ENCODE measurements at places on chromosomes 2 and 18.

GRCh38 chr2:10835052-10835970 lies 22.7 kb upstream of the PDIA6 start:
- no peak for DNase-seq

GRCh38 chr2:134260713-134261112 lies 6.8 kb downstream of the MGAT5 start:
- DNase-seq, result no peak

DNA sequence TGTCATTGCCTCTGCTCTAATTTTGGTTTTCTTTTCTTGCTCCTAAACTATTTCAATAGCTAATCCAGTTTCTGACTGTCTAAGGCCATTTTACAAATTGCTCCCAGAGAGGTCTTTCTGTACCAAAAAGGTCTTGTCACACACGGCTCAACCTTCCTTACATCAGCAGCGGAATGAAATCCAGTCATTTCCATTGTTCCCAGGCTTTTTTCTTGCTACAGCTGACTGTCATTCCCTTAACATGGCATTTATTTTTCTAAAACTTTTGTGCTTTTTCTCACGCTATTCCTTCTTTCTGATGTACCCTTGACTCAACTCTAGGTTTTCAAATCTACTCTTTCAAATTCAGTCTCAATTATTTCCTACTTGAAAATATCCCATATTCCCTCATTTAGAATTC lies 24.3 kb downstream of the FAM171B start:
- DNase-seq, result no peak

DNA sequence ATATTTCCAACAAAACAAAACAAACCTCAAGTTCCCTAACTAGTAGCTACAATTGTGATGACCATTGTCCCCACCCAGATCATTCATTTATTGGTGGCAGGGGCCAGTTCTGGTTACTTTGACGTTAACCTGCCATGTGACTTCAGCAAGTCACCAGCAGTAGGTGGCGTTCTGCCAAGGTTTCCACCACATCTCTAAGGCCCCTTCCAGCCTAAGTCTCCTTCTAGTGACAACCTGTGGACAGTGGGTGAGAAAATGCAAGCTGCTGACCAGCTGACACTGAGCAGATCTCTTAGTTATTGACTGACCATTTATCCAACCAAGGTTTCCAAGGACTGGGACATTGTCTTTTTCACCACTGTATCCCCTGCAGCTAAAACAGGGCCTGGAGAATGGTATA lies 98.4 kb downstream of the GPR39 start:
- no peak for DNase-seq

GRCh38 chr2:106885329-106885728 lies 638 bp downstream of the ST6GAL2 start:
- no peak for DNase-seq

DNA sequence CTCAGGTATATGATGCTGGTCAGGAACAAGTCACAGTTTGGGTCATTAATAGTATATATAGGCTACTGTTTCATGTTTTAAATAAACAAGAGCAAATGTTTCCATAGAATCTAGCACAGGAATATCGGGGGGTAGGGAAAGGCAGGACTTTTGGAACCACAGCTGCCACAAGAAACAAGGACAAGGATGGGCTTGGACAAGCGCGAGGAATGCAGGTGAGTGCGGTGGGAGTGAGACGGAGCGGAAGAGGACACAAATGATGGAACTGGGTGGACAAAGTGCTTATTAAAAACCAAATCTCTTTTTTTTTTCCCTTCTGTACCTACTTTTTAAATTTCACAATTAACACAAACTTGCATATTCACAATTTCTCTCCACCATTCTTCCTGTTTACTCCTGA lies 49.1 kb downstream of the SNORC start:
- no peak for DNase-seq

DNA sequence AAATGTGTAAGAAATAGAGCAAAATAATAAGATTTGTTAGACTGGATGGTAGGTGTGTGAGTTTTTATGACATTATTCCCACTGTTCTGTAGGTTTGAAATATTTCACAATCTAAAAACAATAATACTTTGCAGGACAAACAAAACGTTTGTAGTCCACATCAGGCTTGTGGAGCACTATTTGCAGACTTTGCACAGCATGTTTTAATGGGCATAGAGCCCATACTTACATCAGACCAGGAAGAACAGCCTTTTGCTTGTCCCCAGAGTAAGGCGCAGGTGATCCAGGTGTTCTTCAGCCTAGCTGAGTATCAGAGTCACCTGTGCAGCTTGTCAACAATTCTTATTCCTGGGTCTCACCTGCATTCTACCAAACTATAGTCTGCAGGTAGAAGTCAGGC lies 9.1 kb upstream of the STK39 start:
- no peak for DNase-seq

- no peak for DNase-seq
These were observed 38.7 kb upstream of the SLC1A4 start for GRCh38 chr2:64950226-64951160.

GRCh38 chr2:28298406-28298805 lies 94.3 kb upstream of the FOSL2 start:
- DNase-seq, result no peak

GRCh38 chr18:623761-624620 lies 27.2 kb downstream of the CLUL1 start:
- peak; percentile 32 for DNase-seq

DNA sequence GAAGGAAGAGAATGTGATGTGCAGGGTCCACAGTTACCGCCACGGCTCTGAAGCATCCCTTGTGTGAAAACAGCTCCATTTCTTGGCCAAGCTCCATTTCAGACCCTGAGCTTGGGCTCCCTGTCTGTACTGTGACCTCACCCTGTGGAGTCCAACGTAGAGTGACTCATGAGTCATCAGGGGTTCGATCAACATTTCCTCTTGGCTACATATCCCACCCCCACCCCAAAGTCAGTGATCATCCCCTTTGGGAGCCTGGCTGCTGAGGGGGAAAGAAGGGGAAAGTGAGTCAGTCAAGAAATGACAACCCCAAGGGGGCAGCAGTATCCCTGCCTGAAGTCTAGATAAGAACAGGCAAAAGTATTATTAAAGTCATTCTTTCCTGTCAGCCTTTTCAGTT lies 62.2 kb downstream of the PAPOLG start:
- DNase-seq, result no peak

GRCh38 chr2:237213315-237214022 lies 127.8 kb downstream of the COPS8 start:
- DNase-seq, result peak; percentile 74

DNA sequence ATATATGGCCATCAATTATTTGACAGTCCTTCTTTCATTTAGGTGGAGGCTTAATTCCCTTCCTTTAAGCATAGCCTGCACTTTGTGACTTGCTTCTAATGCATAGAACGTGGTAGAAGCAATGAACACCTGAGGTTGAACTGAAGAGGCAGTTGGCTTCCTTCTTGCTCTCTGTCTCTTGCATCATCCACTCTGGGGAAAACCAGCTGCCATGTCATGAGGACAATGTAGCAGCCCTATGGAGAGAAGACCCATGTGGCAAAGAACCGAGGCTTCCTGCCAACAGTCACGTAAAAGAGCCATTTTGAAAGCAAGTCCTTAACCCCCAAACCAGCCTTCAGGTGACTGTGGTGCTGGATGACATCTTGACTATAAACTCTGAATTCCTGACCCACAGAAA lies 46.8 kb downstream of the ATOH8 start:
- DNase-seq, result no peak

- no peak for DNase-seq
These were observed 56.5 kb downstream of the NBEAL1 start for GRCh38 chr2:203071148-203071547.

- no peak for DNase-seq
These were observed 66.7 kb downstream of the PDE1A start for GRCh38 chr2:182359990-182360662.

- no peak for DNase-seq
These were observed 42.9 kb upstream of the HS6ST1 start for GRCh38 chr2:128361376-128362131.

DNA sequence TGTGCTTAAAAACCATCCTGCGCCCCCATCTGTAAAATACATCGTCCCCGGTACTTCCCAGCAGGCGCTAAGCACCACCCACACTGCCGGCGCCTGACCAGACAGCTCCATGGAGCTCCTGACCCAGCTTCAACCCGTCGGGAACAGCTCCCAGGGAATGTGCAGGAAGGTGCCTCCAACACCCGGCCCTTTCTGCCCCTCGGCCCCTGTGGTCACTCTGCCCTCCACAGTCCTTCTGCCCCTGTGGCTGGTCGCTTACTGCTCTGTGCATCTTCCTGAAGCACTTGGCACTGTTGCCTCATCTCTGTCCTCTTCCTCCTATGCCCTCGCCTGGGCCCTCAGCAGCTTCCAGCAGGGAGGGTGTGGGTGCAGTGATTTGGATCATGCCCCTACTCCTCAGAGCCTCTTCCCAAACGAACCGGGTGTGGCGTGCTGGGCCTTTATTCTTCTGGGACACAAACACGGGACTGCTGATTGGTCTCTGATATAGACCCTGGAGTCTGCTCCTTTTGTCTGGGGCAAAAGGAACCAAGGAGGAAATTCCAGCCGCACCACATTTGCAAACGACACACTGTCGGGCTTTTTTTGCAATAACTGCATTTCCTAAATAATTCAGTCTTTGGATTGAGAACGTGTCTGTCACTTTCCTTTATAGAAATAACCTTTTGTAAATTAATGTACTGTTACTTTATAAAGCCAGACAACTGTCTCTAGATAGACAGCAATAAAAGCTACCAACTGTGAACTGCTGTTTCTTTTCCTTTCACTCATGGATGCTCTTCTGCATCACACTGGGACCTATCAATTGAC lies 65.9 kb downstream of the ADI1 start:
- DNase-seq, result no peak

DNA sequence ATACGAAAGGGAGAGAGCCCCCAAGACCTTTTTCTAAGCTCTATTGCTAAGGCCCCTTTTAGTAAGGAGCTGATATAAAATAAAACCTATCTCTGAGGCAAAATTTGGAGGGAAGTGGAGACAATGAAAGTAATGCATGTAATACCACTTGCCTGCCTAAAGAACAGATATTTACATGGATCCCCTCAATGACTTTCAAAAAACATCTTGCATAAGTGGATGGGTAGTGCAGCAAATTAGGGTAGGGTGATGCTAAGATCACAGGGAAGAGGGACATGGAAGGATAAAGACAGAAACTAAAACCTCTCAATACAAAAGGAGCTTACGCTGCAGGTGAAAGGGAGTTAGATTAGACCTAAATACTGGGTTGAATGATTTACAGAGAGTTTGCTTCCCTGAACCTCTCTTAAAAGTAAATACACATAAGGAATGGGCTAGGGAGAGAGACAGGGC lies 1.1 kb downstream of the ZNF513 start:
- no peak for DNase-seq

- DNase-seq, result no peak
These were observed 31.1 kb upstream of the EIF2AK3 start for GRCh38 chr2:88658326-88658725.

DNA sequence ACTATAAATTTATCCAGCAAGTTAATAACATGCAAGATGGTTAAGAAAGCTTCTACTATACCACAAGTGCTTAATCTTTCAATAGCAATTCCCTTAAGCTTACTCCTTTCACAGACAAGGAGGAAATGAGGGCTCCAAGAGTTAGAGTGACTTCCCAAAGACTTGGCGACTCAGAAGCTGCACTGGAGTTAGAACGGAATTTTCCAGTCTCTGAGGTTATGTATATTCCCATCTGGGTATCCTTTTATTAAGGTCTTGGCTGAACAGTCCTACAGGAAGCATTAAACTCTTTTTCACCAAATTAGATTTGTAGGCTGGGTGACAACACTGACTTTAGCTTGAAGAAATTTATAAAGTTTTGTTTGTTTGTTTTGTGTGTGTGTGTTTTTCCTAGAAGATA lies 256.9 kb upstream of the DPP10 start:
- DNase-seq, result no peak

GRCh38 chr2:218022851-218023530 lies 20.2 kb upstream of the TNS1 start:
- no peak for DNase-seq

DNA sequence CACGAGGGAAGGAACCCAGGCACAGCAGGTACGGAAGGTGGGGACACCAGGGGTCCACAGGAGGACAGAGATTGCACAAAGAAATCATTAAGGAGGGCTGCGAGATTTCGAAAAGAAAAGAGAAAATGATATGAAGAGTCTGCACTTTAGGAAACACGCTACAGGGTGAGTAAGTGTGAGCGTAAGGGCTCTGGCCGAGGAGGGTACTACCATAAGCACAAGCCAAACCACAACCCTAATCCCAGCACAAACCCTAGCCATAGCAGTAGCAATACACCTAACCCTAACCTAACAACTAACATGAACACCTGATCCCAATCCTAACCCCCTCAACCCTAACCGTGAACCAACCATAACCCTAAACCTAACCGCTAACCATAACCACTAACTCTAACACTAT lies 104.0 kb downstream of the ZNF516 start:
- DNase-seq, result no peak

GRCh38 chr2:96088340-96089335 lies 27.7 kb downstream of the ADRA2B start:
- DNase-seq, result no peak

DNA sequence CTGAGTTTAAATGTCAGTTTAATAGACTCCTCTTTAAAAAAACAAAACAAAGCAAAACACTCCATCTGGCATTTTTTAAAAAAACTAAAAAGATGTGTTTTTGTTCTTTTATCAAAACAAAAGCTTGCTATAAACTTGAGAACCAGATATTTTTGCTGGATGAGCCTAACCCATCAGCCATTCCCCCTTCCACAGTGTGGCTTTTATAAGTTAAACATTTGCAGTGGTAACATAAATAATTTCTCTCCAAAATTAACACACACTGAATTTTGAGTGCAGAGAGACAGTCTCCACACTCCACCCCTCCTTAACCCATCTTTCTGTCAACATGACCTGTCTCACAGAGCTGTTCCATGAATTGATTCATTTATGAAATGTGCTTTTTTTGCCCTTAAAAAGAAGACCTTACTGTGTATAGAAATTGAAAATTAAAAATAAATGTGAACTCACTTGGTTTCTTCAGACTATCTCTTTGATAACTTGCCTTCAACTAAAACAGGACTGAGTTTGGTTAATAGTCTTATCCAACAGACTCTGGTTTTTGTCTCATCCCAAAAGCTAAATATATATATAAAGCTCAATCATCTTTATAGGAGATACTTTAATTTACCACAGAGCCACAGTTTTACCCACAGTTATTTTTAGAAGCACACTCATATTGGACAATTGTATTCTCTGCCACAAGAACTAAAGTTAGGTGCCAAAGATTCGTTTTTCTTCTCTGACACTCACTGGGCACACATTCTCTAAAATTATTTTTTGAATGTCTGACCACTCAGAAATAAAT lies 64.8 kb upstream of the STK39 start:
- no peak for DNase-seq

DNA sequence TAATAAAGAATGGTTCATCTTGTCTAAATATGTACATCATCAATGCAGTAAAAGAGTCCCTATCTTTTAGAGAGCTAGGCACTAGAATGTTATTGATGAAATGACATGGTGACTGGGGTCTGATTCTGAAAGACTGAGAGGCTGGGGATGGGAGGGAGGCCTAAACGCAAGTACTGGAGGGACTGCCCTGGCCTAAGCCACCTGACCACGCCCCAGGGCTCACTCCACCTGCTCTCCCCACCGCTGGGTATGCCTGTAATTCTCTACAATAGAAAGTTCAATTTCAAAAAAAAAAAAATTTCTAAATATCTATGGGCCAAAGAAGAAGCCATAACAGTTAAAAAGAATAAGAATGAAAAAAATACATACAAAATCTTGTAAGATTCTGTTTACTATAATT lies 194.0 kb downstream of the HDAC4 start:
- DNase-seq, result no peak

Measured in RCC 7860 (cell line).